ENCODE measurements at places on chromosomes 7 and 10.

DNA sequence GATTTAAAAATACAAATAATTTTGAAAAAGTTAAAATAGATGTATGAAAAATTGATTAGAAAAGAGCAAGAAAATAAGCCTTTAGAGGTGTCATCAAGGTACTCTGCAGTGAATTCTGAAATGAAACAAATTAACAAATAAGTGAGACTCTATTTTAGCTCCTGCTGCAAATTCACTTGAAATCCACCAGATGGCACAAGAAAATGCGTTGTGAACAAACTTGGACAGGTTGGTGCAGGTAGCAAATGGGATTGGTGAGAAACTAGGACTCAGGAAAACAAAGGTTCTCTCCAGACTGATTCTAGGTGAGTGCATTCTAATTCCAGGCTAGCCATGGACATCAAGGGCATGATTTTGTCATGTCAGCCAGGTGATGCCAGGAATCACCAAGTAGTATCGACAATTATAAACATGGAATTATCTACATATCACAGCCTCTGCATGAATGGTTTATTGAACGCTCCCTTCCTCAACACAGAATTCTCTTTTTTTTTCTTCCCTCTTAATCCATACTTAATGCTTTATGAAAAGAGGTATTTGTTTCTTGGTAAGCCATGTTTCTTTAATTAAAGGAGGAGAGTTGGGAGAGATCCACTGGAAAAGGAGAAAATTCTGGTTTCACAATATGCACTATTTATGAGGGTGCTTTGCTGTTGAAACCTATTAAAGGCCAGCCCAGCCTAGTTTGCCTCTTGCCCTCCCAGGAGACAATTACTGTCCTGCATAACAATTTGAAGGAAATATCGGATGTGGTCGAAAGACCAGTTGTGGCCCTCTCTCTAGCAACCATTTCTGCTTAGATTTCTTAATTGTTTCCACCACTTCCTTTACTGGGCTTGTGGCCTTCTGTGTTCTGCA lies 118.1 kb downstream of the ZNF365 start:
- DNase-seq = no peak

GRCh38 chr10:46528171-46528671 lies 28.2 kb downstream of the GPRIN2 start:
- peak; percentile 21 for DNase-seq

DNA sequence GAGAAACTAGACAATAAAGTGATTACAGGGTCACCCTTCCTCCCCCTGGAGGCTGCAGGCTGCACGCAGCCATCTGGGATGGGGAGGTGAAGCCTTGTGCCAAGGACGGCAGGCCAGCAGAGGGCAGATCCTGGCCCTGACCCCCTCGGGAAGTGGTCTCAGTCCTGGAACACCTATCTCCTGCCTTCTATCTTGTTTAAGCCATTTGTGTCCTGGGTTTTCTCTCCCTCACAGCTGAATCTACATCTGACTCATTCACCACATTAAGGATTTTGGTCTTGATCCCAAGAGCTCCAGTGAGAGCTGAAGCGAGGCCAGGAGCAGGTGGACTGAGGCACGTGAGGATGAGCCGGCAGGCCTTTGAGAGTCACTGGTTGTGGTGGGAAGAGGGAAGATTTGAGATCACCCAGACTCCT lies 16.4 kb upstream of the PARP12 start:
- no peak for DNase-seq

DNA sequence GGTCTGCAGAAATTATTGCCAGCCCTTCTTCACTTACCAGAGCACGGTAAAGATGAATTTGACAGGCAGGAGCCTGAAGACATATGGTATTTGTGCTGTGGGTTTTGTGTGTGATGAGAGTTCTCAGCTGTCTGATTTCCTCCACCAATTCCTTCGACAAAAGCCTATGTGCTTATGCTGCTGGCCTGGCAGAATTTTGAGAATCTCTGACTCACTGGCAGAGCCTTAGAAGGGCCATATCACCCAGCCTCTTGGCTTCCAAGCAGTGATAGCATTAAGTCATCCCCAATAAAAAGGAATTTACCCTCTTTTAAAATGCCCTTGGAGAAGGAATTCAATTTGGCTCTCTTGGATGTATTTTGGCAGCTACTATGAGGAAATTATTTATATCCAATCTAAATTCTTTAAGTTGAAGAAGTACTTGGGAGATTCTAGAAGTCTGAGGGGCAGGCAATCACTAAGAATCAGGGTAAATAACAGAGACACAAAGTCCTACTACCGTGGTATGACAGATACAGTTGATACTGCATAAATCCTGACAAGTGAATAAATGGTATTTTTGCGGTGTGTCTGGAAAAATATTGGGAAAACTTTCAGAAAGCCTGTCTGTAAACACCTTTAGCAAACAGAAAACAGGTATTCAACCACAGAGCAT lies 68.6 kb upstream of the EFCAB10 start:
- DNase-seq = no peak

DNA sequence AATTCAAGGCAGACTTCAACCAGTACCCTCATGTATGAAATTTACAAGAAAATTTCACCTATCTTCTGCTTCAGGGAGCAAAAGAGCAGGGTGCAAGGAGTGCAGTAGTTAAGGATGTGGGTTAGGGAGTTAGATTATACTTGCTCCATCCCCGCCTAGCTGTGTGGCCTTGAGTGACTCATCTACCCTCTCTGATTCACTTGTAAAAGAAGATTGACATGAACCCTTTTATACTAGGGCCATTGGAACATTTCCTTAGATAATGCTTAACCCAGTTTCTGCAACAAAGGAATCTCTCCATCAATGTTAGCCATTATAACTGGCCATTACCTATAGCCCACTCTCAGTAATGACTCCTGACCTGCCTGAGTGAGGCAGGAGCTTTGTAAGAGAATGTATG lies 10.2 kb upstream of the HSPA12A start:
- DNase-seq = no peak

GRCh38 chr7:30469303-30469702 lies 9.3 kb downstream of the NOD1 start:
- DNase-seq = peak; percentile 76

DNA sequence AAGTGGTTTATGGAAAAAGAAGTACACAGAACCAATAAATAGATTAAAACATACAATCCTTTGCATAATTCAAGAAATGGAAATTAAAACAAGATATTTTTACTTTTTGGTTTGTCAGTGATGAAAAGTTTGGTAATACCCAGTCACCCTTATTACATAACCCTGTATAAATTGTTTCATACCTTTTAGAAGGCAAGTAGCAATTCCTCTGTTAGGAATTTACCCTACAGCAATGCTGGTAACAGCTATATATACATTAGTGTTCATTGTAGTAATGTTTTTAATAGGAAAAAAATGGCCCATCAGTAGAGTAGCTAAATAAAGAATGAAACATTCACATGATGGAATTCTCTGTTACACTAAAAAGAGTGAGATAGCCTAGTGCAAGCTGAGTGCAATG lies 42.7 kb downstream of the PTPN12 start:
- DNase-seq = no peak

GRCh38 chr10:88389456-88389855 lies 193.7 kb downstream of the RNLS start:
- DNase-seq = no peak

DNA sequence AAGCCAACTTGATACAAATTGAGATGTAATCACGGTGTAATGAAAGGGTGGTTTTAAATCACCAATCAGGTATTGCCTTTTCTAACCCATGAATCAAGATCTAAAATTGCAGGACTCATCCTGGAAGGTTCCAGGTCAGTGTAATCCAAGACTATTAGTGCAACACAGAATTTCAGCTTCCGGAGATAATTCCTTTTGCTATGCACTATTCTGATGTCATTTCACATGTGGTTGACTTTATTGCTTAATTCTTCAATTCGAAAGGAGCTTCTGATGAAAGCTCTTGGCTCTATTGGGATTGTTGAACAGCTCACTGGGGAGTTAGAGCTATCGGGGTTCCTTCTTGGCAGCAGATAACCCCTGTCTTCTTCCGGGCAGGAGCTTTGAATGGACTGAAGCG lies 147.4 kb upstream of the INSYN2A start:
- no peak for DNase-seq

- DNase-seq = no peak
Measured at GRCh38 chr7:25672496-25672895, 444.2 kb upstream of the NPVF start.

DNA sequence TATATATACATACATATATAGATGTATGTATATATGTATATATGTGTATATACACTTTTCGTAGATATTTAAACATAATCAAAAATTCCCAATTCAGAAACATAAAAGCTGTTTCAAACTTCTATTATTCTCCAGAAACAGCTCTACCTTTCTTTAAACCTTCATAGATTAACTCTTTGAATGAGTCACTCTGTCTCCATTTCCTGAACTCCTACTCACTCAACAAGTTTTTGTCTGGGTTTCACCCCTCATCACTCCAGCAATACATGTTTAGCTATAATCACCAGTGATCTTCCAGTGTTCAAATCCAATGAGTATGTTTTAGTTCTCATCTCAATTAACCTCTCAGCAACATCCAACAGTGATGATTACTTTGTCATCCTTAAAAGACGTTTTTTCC lies 9.6 kb downstream of the DGKB start:
- DNase-seq = no peak

GRCh38 chr7:21611129-21611528 lies 68.3 kb downstream of the DNAH11 start:
- no peak for DNase-seq

DNA sequence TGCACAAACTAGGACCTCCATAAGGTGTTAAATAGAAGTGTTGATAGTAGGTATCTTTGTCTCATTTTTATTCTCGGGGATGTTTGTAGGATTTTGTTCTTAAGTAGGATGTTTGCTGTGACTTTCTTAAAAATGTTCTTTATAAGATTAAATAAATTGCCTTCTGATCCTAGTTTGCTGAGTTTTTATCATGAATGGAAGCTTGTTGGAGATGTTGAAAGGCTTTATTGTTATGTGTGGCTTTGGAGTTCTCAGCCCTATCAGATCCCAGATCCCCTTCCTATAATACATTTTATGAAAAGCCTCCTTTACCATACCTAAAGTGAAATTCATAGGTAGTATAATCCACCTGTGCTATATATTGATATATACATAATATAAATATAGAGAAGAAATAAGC lies 40.1 kb downstream of the NHLRC2 start:
- no peak for DNase-seq

- DNase-seq = no peak
Measured at GRCh38 chr10:86305521-86305920, 61.1 kb downstream of the GRID1 start.

GRCh38 chr7:70634610-70635068 lies 497.3 kb upstream of the GALNT17 start:
- no peak for DNase-seq

DNA sequence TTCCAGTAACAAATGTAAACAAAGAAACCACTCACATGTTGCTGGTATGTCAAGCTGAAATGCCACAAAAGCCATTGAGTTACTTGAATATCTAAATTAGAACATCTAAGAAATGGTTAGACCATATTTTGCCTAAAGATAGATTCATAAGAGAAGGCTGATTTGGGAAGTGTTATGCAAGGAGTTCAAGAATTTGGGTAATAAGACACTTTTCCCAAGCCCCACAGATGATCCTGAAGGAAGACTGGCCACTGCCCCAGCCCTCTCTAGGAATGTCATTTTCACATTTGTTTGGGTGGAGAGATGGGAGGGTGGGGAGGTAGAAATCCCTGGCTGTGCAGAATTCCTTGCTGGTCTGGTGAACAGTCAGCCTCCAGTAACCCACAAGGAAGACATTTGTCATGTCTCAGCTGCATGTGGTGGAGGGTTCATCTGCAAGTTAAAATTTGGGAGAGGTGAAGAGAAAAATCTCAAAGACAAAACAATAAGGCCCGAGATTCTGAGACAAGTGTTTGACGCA lies 427.2 kb upstream of the KLF6 start:
- no peak for DNase-seq

GRCh38 chr7:90401989-90402388 lies 1.3 kb upstream of the CLDN12 start:
- no peak for DNase-seq

DNA sequence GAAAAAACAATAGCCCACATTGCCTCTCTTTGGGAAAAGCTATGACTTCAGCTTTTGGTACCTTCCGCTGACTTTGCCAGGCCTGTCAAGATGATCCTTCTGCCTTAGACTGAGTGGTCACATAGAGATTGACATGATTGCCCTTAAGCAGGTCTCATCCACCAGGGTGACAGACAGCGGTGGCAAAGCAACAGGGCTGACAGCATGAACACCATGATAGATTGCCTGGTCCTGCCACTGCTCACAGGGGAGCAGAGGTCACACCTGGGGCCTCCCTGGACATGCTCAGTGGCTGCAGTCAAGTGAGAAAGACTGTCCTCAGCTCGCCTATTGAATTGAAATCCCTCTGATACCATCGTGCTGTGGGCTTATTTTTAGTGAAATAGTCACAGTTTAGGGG lies 1080.2 kb downstream of the KCNMA1 start:
- DNase-seq = no peak

DNA sequence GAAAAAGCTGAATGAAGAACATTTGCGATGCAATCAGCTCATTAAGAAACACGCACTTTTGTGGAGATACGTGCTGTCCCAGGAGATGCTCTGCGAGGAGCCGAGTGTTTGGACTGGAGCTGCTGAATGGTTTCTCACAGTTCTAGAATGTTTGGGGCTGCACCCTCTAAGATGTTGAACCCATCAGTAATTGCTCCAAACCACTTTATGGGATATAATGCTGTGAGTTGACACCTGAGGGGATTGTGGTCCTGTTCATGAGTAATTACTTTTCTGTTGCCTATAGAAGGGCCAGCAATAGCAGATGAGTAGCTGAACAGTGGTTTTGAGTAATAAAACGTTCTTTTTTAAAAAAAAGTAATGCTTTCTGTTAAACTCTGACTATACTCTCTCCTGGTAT lies 63.1 kb downstream of the IKZF1 start:
- DNase-seq = no peak

DNA sequence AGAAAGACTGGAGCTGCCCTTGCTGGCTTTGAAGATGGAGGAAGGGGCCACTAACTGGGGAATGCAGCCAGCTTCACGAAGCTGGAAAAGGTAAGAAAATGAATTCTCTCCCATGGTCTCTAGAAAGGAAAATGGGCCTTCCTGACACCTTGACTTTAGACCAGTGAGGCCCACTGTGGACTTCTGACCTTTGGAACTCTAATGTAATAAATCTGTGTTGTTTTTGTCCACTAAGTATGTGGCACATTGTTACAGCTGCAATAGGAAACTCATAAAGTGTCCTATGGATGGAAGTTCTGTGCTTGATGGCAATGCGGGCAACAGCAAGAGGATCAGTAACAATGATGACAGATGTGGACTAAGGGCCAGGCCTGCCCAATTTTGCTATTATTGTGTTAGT lies 20.9 kb downstream of the DNAJB9 start:
- no peak for DNase-seq

All from tibial artery (tissue), 4 donors.